ENCODE measurements at places on chromosomes 2 and 18.
A peak's percentile ranks its signal among the peaks of the same experiment; 100 is the strongest.

- H3K27me3 ChIP-seq, result no peaks in the 10 kb centered on the region
- no peak for DNase-seq
- H3K27ac ChIP-seq, result no peak overlapping the region
These were observed 8.8 kb downstream of the HDAC4 start for GRCh38 chr2:239392072-239392357.

DNA sequence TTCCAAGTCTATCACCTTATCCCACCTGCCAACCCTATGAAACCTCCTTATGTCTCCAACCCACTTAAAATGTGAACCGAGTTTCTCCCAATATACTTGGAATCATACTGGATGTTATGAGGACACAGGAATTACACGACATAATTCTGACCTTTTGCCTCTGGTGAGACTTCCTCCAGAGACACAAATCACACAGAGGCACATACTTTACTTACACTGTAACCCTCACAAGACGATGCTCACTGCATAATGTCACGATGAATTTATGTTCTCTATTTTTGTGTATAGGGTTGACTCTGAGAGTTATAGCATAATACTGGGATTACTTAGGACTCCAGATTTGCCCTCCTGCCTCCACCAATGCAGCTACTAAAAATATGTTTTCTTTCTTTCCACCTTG lies 28.0 kb upstream of the SETBP1 start:
- DNase-seq, result no peak
- no peaks in the 10 kb centered on the region for H3K4me1 ChIP-seq
- no peaks in the 10 kb centered on the region for H3K36me3 ChIP-seq
- H3K4me3 ChIP-seq, result no peak overlapping the region

DNA sequence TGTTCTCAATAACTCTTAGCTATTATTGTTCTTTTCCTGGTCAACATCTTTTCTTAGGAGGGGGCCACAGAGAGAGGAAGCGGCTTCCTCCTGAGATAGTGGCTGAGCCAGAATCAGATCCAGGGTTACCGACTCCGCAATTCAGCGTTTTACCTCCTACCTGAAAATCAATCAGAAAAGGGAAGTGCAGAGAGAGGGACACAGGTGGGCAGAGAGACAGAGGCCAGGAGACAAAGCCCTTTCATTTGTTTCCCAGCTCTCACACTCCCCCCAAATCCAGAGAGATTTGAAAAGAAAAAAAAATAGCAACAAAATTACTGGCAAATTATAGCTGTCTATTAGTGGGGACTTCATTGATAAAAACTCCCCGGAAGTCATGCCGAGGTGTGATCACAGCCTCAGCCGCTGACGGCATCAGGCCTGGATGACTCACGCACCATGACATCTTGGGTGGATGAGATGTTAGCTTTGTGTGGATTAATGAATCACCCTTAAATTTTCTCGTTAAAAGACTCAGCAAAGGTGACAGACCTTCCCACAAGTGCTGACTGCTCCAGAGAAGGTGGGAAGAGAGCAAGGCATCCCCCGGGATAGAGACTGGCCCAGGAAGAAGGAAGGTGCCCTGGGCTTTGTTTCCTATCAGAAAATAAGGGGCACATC lies 120.7 kb downstream of the LOXHD1 start:
- no peaks in the 10 kb centered on the region for H3K27me3 ChIP-seq
- no peak overlapping the region for H3K27ac ChIP-seq
- DNase-seq, result no peak
- no peaks in the 10 kb centered on the region for H3K36me3 ChIP-seq
- no peak overlapping the region for H3K4me3 ChIP-seq

GRCh38 chr2:192886636-192887035 lies 691.9 kb upstream of the TMEFF2 start:
- no peak for DNase-seq
- no peak overlapping the region for H3K27ac ChIP-seq
- no peaks in the 10 kb centered on the region for H3K36me3 ChIP-seq
- H3K27me3 ChIP-seq, result no peaks in the 10 kb centered on the region
- no peaks in the 10 kb centered on the region for H3K4me1 ChIP-seq
- H3K4me3 ChIP-seq, result no peak overlapping the region

GRCh38 chr2:173978447-173978846 lies 13.3 kb upstream of the SP3 start:
- H3K36me3 ChIP-seq, result no peaks in the 10 kb centered on the region
- H3K27me3 ChIP-seq, result peaks cover 3% of the 10 kb centered on the region
- no peaks in the 10 kb centered on the region for H3K4me1 ChIP-seq
- H3K4me3 ChIP-seq, result no peak overlapping the region

DNA sequence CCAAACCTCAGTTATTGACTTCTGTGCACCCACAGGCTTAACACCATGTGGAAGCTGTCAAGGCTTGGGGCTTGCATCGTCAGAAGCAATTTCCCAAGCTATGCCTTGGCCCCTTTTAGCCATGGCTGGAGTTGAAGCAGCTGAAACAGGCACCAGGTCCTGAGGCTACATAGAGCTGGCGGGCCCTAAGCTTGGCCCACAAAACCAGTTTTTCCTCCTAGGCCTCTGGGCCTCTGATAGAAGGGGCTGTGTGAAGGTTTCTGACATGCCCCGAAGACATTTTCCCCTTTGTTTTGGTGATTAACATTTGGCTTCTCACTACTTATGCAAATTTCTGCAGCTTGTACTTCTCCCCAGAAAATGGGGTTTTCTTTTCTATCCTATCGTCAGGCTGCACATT lies 9.1 kb upstream of the TMX3 start:
- no peak for DNase-seq
- no peak overlapping the region for H3K4me3 ChIP-seq
- peaks cover 5% of the 10 kb centered on the region for H3K36me3 ChIP-seq
- no peaks in the 10 kb centered on the region for H3K27me3 ChIP-seq
- no peak overlapping the region for H3K27ac ChIP-seq

DNA sequence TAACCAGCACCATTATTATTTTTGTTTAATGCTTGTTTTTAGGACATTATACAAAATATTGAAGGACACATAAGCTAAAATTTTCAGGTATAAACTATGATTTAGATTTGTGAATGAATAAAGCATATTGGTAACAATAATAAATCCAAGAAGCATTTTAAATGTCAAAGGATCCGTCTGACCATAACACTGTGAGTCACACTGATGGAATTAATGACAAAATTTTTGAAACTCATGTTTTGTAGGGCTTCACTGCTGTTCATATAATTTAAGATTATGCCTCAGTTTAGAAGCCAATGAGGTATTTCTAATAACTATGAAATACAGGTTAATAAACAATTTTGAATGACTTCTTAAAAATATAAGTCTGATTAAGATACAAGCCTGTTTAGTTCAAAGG lies 124.6 kb downstream of the TMEFF2 start:
- no peak overlapping the region for H3K4me3 ChIP-seq
- DNase-seq, result no peak
- peaks cover 18% of the 10 kb centered on the region for H3K4me1 ChIP-seq
- no peak overlapping the region for H3K27ac ChIP-seq
- no peaks in the 10 kb centered on the region for H3K36me3 ChIP-seq
- H3K27me3 ChIP-seq, result peaks cover 12% of the 10 kb centered on the region

- H3K27ac ChIP-seq, result no peak overlapping the region
- no peak overlapping the region for H3K4me3 ChIP-seq
- peaks cover 32% of the 10 kb centered on the region for H3K27me3 ChIP-seq
- no peak for DNase-seq
These were observed 1.0 kb downstream of the IL1A start for GRCh38 chr2:112783187-112783714.

- H3K27me3 ChIP-seq, result no peaks in the 10 kb centered on the region
- peaks cover 91% of the 10 kb centered on the region for H3K36me3 ChIP-seq
- H3K27ac ChIP-seq, result peak overlapping the region; percentile 43
- no peak for DNase-seq
- no peak overlapping the region for H3K4me3 ChIP-seq
- peaks cover 24% of the 10 kb centered on the region for H3K4me1 ChIP-seq
These were observed 23.8 kb downstream of the ATG16L1 start for GRCh38 chr2:233275223-233275622.

DNA sequence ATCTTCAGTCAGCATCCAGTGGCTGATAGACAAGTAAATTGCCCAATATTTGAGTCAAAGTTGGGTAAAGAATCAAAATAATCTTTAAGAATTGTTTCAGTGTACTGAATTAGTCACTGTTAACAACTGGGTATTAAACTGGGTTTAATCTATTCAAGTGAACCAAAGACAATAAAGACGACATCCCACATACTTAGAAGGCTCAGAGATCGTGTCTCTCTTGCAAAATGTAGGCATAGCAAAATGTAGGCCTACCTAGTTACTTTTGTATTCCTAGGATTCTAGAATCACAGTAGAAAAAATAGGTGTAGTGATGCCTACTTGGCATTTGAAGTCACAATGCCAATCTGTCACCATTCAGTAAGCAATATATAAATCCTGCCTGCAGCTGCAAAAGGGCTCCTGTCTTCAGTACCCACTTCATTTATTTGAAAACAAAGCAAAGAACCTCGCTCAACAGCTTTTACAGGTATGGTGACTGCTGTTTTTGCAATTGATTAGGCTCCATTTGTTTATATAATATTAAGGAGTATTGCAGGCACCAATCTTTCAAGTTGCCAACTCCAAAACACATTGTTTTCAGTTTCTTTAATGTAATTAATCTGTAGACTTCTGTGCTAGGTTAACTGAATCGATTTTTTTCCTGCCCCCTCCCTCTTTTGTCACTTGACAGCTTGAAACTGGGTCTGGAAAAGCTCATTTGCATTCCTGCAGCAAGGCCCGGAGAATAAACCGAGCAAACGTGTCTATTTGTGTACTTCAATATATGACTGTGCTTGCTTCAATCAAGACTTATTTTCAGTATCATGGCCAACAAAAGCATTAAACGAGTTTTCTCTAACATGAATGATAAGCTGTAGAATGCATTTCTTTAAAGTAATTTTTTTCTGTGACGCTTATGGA lies 1074.9 kb downstream of the TDRD15 start:
- no peaks in the 10 kb centered on the region for H3K4me1 ChIP-seq
- no peak overlapping the region for H3K27ac ChIP-seq
- H3K27me3 ChIP-seq, result no peaks in the 10 kb centered on the region
- H3K36me3 ChIP-seq, result no peaks in the 10 kb centered on the region
- no peak overlapping the region for H3K4me3 ChIP-seq

DNA sequence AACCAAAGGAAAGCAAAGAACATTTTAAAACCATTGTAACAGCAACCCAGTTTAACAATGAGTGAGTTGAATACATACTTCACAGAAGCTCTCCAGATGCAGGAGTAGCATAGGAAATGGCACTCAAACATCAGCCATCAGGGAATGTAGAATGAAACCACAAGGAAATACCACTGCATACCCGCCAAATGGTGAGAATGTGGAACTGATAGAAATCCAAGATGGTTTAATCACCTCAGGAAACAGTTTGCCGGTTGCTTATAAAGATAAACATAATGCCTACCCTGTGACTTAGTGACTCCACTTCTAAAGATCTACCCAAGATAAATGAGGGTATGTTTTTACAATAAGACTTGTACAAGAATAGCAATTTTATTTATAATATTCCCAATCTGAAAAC lies 132.0 kb downstream of the GALNT1 start:
- H3K27ac ChIP-seq, result no peak overlapping the region
- H3K27me3 ChIP-seq, result no peaks in the 10 kb centered on the region
- no peaks in the 10 kb centered on the region for H3K4me1 ChIP-seq
- DNase-seq, result no peak
- no peak overlapping the region for H3K4me3 ChIP-seq
- H3K36me3 ChIP-seq, result peaks cover 15% of the 10 kb centered on the region

DNA sequence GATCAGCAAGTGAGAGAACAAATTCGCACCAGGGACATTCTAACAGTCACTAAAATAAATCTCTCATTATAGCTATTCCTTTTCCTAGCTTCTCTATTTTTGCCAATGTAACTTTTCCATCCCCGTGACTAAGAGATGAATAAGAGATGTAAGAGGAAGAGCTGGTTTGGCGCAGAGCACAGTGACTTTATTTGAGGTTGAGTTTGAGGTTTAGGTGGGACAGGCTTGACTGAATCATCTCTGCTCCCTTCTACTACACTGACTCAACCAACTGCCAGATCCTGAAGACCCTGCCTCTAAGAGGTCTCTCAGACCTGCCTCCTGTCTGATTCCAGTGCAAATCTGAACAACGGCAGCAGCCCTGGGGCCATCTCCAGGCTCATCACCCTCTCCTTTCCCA lies 28.0 kb downstream of the RFX8 start:
- H3K27me3 ChIP-seq, result peaks cover 4% of the 10 kb centered on the region
- no peak overlapping the region for H3K27ac ChIP-seq
- DNase-seq, result no peak
- H3K4me3 ChIP-seq, result no peak overlapping the region

DNA sequence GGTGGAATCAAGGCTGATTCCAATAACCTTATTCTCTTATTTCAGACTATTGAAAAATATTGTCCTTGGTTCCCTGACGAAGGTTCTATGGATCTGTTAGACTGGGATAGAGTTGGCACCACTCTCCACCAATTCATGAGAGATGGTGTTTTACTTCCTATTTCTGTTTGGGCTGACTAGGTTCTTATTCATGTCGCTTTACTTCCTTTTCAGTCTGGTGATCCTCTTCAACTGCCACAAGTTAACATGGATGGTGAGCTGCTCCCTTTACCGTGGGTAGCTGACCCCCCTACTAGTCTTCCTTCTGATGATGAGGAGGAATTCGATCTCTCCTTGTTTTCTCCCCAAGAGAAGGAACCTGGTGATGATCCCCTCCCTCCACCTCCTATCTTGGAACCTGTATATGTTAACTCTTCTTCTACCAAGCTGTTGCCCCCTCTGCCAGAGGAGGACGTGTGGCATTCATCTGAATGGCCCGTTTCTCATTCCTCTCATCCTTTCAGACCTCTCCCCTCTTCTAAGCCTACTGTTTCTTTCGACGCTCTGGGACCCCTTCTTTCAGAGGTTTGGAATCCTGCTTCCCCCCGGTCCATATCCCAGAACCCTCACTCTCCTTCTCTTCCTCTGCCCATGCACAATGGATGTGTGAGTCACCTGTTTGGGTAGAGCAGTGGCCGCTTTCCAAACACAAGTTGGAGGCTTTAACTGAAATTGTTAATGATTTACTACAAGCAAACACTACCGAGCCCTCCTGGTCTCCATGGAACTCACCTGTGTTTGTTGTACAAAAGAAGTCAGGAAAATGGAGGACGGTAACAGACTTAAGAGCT lies 13.5 kb upstream of the CNOT11 start:
- no peak overlapping the region for H3K27ac ChIP-seq
- H3K4me3 ChIP-seq, result no peak overlapping the region
- H3K4me1 ChIP-seq, result peaks cover 4% of the 10 kb centered on the region

GRCh38 chr2:9548506-9548905 lies 7.1 kb downstream of the ADAM17 start:
- H3K27me3 ChIP-seq, result no peaks in the 10 kb centered on the region
- peaks cover 66% of the 10 kb centered on the region for H3K4me1 ChIP-seq
- peaks cover 8% of the 10 kb centered on the region for H3K36me3 ChIP-seq
- no peak for DNase-seq

DNA sequence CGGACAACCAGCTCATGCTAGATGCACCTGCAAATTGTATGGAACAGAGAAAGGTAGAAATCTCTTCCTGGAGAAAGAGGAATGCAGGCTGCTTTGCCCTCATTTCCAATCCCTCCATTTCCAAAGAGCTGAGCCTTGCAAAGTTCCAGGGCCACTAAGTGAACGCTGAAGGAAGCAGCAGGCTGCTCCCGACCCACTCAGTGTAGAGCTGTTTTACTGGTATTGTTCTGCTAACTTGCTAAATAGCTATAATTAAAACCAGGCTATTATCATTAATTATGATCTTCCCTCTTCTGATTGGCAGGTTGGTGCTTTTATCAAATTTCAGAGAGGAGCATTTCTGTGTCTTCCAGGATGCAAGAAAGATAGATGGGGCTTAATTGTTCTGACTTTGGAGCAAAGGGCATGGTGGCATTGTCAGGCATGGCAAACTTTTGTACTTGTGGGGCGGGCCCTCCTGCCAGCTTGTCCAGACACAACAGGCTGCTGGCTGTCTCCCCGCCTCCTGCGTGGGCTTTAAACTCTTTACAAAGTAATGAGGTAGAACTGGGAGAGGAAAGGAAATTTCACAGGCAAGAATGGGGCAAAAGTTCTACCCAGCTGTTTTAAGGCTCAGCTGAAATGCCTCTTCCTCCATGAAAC lies 40.2 kb downstream of the ALK start:
- no peak overlapping the region for H3K4me3 ChIP-seq
- no peak overlapping the region for H3K27ac ChIP-seq
- peaks cover 5% of the 10 kb centered on the region for H3K27me3 ChIP-seq
- no peaks in the 10 kb centered on the region for H3K4me1 ChIP-seq

All from activated CD8-positive, alpha-beta T cell treated with anti-CD3 and anti-CD28 coated beads, Interleukin-2, amount 10 ng/mL, durations not matched to agents 7 days and 5 days (primary cell).